Neuronal stem cell (in vitro differentiated cells): ENCODE measurements at places on chromosomes 7 and 10.

DNA sequence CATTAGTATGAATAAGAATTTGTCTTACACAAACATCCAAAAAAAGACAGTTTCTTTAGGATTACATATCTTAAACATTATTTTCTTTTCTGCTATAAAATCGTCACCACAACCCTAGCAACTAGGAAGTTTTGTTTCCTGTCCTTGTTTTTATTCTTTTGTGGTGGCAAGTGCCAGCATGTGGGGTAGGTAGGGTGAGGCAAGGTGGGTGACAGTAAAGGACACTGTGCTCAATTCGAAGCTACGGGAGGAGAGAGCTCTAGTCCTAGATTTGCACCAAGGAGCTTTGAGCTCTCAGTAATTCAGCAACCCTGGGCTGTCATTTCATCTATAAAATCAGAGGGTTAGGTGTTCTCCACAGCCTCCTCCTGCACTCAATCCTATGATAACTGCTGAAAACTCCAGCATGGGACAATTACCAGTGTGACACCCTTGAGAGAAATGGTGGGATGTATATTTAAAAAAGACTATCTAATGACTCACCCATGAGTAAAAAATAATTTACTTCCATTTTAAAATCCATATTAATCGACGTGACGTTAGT lies 187.1 kb downstream of the FAM107B start:
- DNase-seq: no peak

GRCh38 chr7:151899513-151900360 lies 22.8 kb upstream of the PRKAG2 start:
- DNase-seq: no peak

DNA sequence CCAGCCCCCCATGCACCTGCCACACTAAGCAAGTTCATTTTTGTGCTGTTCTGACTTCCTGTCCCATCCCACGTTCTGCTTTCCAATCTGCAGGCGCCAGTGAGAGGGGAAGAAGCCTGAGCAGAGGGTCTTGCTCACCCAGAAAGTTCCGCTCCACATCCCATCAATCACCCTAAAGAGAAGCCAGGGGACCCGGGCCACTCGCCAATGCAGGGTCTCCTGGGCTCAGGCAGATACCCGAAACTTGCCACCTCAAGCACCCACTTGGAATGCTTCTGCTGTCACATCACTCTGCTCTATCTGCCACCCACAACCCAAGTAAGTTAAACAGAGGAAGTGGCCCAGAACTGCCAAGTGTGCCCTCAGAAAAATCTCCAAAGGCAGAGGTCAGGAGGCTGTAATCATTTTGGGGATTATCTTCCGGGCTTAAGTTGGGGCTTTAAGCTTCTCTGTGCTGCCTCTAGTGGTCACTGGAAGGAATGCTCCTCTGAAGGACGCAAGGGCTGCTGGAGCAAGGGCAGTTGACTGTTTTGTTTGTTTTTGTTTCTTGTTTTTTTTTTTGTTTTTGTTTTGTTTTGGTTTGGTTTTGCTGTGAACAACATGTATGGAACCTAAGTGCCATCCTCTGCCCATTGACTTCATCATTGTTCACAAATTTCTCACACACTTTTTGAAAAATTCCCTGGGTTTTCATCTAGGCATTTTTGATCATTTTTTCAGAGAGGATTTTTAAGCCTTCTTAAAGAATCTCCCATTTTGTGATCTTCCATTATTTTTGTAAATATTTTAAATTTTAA lies 25.5 kb downstream of the PRR15 start:
- no peak for DNase-seq

GRCh38 chr10:124318076-124318475 lies 100.6 kb downstream of the OAT start:
- DNase-seq: no peak

- DNase-seq: no peak
These were observed 4.8 kb upstream of the GCK start for GRCh38 chr7:44194069-44194468.
